CMK (cell line): ENCODE measurements at places on chromosomes 13 and 19.

DNA sequence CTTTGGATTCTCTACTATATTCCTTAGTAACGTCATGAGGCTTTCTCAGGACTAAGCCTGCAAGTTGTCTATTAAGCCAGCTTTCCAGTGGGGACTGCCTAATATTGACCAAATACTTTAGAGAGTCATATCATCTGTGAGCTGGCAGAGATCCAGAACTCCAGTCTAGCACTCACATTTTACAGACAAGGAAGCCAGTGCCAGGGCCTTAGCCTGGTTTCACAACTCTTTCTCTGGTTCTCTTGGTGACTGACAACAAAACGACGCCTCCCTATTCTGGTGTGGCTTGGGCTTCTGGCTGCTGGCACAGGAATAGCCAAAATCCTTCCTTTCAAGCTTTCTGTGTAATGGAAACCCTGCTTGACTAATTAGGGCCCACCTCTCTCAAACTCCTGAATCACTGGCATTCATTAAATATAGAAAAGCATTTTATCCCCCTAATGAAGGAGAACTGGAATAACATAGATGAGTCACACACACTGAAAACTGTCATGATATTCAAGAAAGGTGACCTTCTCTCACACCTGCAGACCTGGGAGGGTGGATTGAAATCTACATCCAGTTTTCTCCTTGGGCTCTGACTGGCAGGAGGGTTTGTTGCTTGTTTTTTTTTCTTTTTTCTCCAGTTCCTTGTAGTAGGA is 75.2 kb upstream of the UBL3 start:
- no peak for DNase-seq

DNA sequence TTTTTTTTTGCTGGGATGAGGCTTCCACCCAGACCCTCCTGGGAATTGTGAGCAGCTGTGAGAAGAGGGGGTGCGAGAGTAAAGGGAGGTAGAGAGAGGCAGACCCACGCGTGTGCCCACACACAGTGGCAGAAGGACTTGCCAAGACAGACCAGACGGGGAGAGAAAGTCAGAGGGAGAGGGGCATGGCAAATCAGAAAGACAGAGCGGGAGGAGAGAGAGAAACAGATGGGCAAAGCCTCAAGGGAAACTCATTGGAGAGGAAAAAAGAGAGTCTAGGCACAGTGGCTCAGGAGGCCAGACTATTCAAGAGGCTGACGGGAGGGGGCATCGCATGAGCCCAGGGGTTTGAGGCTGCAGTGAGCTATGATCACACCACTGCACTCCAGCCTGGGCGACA is 17.0 kb downstream of the CATSPERG start:
- no peak for DNase-seq

DNA sequence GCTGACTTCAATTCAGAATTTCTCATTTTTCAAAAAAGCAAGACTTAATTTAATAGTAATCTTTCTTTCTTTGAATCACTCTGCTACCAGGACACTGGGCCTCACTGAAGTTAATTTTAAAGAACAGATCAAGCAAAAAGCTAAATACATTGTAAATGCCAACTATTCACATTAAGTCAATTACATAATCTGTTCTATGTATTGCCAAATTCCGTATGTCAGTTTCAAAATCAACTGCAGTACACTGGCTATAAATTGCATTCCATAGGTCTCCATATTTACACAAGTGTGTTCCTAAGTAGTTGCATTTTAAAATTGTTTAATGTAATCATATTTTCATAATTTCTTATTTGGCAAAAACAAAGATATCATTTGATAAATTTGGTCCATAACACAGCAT is 10.1 kb downstream of the FOXO1 start:
- no peak for DNase-seq

GRCh38 chr13:114062754-114063153 is 69.7 kb downstream of the RASA3 start:
- DNase-seq = no peak

- no peak for DNase-seq
Measured at GRCh38 chr13:21287331-21287907, 111.0 kb downstream of the MRPL57 start.
